ENCODE measurements at places on chromosomes 3 and 15.

- DNase-seq: no peak
These were observed 217.8 kb upstream of the CBLB start for GRCh38 chr3:106086636-106087035.

- DNase-seq: no peak
These were observed 25.9 kb downstream of the ETFA start for GRCh38 chr15:76285241-76285825.

DNA sequence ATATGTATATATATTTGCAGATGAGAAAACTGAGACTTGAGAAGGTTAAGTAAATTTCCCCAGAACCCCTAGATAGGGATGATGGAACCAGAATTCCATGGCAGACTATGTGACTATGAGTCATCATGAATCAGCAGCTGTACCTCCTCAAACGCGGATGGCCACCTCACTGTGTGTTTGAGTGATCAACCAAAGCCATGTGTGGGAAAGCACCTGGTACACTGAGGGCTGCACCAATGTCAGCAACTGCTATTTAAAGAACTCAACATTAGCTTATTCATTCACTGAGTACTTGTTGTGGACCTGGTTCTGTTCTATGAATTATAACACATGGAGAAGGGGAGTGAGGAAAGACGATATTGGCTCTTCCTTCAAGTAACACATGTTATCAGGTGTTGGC is 377.0 kb downstream of the GAP43 start:
- DNase-seq: no peak

DNA sequence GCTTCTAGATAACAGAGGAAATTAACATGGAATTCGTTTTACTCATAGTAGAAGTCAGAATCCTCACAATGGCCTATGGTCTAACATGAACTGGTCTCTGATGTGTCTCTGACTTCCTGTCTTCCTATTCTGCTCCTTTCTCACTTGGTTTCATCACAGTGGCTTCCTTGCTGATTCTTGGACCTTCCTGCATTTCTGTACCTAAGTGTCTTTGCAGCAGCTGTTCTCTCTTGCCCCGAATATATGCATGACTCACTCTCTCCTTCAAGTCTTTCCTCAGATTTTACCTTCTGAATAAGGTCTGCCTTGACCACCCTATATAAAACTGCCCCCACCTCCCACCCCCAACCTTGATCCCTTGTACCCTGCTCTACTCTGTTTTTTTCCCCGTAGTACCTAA is 14.1 kb downstream of the ARL13B start:
- no peak for DNase-seq

DNA sequence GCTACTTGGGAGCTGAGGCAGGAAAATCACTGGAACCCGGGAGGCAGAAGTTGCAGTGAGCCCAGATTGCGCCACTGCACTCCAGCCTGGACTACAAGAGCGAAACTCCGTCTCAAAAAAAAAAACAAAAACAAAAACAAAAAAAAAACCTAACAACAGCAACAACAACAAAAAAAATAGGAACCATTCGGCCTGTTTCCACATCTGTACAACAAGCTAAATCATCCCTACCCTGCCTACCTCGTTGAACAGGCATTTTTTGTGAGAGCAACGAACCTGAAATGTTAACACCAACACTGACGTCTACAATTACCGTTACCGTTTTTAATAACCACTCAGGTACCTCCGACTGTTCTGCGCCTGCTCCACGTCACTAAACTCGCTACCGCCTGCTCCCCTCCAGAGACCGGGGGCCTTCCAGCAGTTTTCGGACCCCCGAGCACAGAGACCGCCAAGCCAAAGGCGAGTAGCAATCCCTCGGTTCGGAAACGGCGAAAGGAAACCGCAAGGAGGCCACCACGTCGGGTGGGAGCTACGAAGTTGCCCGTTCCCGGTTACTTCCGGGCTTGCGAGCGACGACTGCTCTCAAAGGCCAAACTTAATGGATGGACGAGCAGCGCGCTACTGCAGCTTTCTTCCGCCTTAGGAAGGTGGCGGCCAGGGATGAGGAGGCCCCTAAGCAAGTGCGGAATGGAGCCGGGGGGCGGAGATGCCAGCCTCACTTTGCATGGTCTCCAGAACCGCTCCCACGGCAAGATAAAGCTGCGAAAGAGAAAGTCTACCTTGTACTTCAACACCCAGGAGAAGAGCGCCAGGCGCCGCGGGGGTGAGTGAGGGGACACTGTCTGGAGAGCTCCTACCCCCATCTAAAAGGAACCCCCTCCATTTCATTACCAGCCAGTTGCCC is at the start of the genes PIGB and PIGBOS1:
TSS of gene PIGB (plus strand) at position 635 of the 907 bp plus-strand sequence. CDS start at position 664, 29 bp downstream.
TSS of gene PIGBOS1 (minus strand) at position 536 of the 907 bp plus-strand sequence. CDS start 1,331 bp downstream, outside the sequence.
- DNase-seq: peak; percentile 73

- DNase-seq: no peak
These were observed 50.1 kb downstream of the HCN4 start for GRCh38 chr15:73318463-73319351.

DNA sequence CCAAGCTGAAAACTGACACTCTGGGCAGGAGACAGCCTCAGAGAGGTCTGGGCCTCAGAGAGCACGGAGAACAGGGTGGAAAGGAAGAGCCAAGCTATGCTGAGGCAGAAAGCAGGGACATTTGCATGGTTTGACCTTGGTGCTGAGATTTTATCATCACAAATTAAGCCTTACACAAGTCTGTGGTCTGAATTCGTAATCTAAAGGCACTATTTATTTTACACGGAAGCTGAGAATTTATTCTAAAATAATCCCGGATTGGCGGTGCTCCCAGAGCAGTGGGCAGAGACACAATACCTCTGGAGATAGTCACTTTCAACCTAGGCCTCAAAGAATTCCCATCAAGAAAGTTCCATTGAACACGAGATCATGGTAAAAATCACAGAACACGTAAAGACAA is 47.5 kb downstream of the CFAP92 start:
- no peak for DNase-seq

GRCh38 chr3:193908181-193908744 is 227.7 kb upstream of the HES1 start:
- no peak for DNase-seq

GRCh38 chr3:175274056-175274455 is 414.9 kb downstream of the NAALADL2 start:
- no peak for DNase-seq

GRCh38 chr3:153166206-153166605 is 4.2 kb downstream of the RAP2B start:
- DNase-seq: no peak

GRCh38 chr3:71310359-71310979 is 273.1 kb downstream of the FOXP1 start:
- no peak for DNase-seq

GRCh38 chr15:28096670-28097431 is 2.3 kb downstream of the OCA2 start:
- no peak for DNase-seq

DNA sequence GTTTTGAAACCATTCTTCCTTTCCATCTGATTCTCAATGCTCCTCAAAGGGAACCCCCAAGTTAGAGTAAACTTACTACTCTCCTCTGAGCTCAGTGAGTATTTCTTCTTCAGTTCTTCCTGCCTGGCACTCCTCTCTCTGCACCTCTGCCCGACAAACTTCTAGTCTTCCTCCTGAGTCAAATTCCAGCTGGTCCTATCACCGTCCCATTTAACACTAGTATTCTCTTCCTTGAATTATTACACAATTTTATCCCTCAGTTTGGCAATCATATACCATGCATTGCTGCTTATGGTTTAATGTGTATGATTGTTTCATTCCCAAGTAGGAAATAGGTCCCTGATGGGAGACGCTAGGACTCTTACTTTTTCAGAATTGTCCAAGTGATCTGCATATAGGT is 279.7 kb downstream of the MECOM start:
- no peak for DNase-seq

GRCh38 chr3:129503471-129504291 is 24.8 kb upstream of the RHO start:
- no peak for DNase-seq

GRCh38 chr15:71893691-71894090 is 83.3 kb downstream of the NR2E3 start:
- no peak for DNase-seq

GRCh38 chr3:152319831-152320617 is 51.3 kb downstream of the MBNL1 start:
- no peak for DNase-seq

Measured in activated effector memory CD4-positive, alpha-beta T cell treated with Interleukin-2 at 50 U/mL for 16 hours (primary cell).